ENCODE measurements at places on chromosomes 1 and 21. TPM values are rescaled to one million over a fixed set of nuclear protein-coding genes. Genes with fewer than 3 reads are reported as not detected.

Gene EPHA2
- total RNA-seq: 2.6 TPM

Gene FAM167B
- total RNA-seq: 1.1 TPM

GRCh38 chr1:152188673-152189591 is 29.9 kb upstream of the RPTN start:
- peak overlapping the region; percentile 39 for H3K4me3 ChIP-seq
- H3K27ac ChIP-seq: peak overlapping the region; percentile 24
- DNase-seq: peak; percentile 79
- no peaks in the 10 kb centered on the region for H3K36me3 ChIP-seq
- H3K27me3 ChIP-seq: peaks cover 6% of the 10 kb centered on the region
- H3K4me1 ChIP-seq: peaks cover 8% of the 10 kb centered on the region

DNA sequence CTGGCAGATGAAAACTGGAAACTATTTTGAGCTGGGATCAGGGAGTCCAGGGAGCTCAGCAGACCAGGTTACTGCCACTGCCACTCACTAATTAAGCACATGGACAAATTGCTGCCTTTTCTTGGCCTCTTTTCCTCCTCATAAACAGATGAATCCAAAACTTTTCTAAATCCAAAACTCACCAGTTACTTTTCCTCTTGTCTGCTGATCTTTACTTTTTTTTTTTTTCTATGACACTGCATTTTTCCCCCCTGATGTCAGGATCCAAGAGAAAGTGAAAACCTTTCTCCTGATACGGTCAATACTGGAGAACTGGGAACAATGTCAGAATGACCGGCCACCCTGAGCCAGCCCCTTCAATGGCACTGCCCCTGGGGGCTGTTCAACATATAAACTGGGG is 405.8 kb downstream of the DUSP10 start:
- DNase-seq: no peak
- H3K27ac ChIP-seq: peak overlapping the region; percentile 65
- no peaks in the 10 kb centered on the region for H3K36me3 ChIP-seq
- no peak overlapping the region for H3K4me3 ChIP-seq

DNA sequence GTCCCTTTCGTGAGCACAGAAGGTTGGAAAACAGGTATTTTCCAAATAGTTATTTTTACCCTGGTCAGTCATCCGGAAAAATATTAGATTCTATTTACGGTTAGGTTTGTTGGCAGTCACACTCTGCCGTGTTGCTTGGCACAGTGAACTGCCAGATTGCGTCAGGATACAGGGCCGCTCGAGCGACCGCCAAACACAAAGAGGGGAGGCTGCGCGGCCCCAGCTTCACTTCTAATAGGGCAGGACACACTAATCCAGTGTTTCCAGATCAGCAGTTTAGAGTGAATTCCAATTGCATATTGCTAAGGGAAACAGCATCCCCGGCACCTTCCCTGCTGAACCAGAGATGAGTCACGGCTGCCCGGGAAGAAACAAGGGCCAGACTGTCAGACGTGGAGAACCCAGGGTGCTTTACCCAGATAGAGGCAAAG is 22.9 kb downstream of the UMODL1 start:
- no peaks in the 10 kb centered on the region for H3K36me3 ChIP-seq
- DNase-seq: no peak
- H3K27me3 ChIP-seq: no peaks in the 10 kb centered on the region

DNA sequence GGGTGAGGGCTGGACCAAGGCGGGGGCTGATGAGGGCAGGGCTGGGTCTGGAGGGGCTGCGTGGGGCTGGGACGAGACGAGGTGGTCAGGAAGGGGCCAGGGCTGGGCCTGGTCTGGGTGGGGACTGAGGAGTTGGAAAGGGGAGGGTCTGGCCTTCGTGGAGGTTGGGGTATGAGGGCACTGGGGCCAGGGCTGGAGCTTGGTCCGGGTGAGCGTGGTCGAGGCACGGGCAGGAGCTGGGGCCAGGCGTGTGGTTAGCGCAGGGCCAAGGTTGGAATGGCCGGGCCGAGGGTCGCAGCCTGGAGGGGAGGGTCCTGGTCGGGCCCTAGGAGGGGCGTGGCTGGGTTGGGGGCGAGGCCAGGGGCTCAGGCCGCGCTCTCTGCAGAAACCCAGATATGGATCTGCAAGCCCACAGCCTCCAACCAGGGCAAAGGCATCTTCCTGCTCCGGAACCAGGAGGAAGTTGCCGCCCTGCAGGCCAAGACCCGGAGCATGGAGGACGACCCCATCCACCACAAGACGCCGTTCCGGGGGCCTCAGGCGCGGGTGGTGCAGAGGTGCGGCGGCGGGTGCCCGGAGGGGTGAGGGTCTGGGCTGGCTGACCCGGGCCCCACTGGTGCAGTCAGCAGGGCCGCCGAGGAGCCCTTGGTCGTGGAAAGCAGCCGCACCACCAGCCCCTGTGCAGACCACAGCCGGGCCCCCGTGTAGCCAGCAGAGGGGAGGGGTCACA is 9.0 kb downstream of the TTLL10 start:
- H3K4me3 ChIP-seq: no peak overlapping the region
- no peak overlapping the region for H3K27ac ChIP-seq
- DNase-seq: peak; percentile 7

Gene CYP2J2
- total RNA-seq: 21.7 TPM

- no peak overlapping the region for H3K4me3 ChIP-seq
- no peaks in the 10 kb centered on the region for H3K27me3 ChIP-seq
- peaks cover 1% of the 10 kb centered on the region for H3K4me1 ChIP-seq
- H3K27ac ChIP-seq: no peak overlapping the region
- no peaks in the 10 kb centered on the region for H3K36me3 ChIP-seq
- DNase-seq: no peak
Observed at GRCh38 chr1:161299347-161299746, 10.4 kb downstream of the MPZ start.

DNA sequence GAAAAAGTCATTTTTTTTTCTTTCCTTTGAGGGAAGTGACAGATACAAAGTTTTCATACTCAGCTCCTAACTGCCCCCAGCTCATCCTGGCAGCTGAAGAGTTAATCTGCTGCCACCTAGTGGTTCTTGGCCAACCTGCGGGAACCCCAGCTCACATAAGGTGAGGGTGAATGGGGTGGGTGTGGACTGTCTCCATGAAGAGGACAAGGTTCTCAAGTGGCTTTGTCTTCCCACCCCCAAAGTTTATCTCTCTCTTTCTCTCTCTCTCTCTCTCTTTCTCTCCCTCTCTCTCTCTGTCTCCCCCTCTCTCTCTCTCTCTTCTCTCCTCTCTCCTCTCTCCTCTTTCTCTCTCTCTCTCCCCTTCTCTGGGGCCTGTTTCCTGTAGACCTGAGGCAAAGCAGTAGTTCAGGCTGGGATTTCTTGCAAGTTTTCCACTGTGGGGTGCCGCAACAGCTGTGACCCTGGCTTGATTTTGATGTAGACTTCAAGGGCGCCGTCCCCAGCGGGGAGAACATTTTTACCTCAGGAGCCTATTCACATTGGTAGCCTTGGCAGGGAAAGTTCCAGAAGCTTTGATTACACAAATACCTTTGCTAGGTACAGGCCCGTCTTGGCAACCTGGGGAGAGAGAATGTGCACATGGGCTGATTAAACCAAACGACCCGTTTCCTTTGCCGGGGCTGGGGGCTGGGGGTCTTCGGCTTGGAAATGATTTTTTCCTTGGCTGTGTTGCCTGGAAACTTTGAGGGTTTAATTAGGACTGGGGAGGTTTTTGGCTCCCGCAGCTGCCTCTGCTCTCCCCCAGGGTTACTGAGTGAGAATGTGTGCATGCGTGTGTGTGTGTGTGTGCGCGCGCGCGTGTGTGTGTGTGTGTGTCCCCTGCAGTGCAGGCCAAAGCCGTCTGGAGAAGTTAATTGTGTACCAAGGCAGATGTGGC is 135.9 kb downstream of the TM2D1 start:
- no peaks in the 10 kb centered on the region for H3K27me3 ChIP-seq
- H3K4me1 ChIP-seq: no peaks in the 10 kb centered on the region
- no peak overlapping the region for H3K4me3 ChIP-seq
- DNase-seq: peak; percentile 64
- no peak overlapping the region for H3K27ac ChIP-seq

All from transverse colon (tissue), 4 donors.